ENCODE measurements at places on chromosomes 2 and 18.

DNA sequence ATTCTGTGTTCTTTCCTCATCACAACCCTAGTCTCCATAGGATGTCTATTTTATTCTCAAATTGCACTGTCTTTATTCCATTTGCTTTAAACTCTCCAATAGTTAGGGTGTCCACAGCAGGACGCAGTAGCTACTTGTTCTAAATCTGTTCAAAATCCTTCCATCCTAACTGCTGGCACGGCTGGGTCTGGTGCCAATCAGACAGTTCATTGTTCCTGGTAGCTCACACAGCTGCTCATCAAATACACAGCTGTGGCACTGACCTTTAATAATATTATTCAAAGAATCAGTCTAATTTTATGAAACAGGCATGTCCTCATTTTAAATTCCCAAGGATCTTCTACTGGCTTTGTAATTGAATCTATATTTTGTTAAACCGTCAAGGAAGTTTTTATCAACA, 59.7 kb upstream of the TMEFF2 start:
- DNase-seq, result peak; percentile 24

- DNase-seq, result peak; percentile 47
These were observed 1116.2 kb downstream of the SUCLG1 start for GRCh38 chr2:83342860-83343329.

DNA sequence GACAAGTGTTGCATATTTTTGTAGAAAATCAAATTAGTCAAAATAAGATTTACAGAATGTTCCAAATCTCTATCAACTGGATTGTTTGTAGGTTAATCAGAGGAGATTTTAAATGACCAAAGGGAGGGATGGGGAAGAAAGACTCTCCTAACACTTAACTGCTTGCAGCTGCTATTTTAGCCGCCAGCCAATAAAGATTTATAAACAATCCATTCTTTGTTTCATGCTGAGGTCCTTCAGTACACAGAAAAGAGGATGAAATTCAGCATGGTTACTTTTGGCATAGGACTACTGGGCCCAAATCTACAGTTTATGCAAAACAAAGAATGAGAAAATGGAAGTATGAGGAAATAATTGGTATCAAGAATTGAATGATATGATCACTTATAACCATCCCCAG, 86.4 kb upstream of the FN1 start:
- DNase-seq, result peak; percentile 34

- no peak for DNase-seq
These were observed 65.2 kb downstream of the PLEKHM3 start for GRCh38 chr2:207960090-207960489.

DNA sequence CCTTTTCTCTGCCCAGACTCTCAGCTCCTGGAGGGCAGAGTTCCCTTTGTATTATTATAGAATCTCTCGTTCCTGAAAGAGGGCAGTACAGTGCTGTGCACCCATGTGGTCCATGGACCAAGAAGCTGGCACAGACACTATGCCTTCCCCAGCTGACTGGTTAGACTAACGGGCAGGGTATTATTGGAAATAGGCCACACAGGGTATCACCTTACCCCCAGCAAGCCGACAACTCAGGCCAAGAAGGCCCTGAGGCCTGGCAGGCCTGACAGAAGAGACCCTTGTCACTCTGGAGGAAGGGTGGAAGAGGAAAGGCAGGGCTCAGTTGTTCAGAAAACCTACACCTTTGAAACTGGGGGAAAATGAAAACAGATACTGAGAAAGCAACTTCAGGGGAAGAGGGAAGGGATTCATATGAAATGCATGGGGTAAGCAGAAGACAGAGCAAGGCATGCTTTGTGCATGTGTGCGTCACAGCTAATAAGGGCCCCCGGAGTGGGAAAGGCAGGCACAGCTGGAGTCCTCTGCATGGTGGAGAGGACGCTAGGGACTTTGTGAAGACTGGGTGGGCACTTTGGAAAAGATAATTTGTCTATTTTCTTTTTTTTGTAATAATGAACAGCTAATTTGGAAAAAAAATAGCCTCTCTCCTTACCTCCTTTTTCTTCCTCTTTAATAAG, 476.8 kb upstream of the CELF4 start:
- peak; percentile 24 for DNase-seq

DNA sequence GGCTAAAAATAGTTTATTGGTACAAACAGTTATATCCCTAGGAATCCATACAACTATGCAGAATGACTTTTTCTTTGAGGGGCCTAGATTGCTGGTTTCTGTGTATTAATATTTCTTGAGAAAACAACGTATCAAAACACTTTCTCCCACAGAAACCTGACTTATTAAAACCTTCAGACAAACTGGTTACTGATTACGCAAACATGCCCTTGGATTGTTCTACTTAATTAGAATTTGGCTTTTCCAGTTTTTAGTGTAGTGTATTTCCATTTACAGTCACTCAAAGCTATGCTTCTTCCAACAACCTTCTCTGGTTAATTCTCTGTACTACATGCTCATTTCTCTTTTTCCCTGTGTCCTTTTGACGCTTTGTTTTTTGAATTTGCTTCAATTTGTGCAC, 20.0 kb downstream of the VAPA start:
- DNase-seq, result no peak

- no peak for DNase-seq
These were observed 32.2 kb upstream of the ELOA2 start for GRCh38 chr18:47067648-47068047.

DNA sequence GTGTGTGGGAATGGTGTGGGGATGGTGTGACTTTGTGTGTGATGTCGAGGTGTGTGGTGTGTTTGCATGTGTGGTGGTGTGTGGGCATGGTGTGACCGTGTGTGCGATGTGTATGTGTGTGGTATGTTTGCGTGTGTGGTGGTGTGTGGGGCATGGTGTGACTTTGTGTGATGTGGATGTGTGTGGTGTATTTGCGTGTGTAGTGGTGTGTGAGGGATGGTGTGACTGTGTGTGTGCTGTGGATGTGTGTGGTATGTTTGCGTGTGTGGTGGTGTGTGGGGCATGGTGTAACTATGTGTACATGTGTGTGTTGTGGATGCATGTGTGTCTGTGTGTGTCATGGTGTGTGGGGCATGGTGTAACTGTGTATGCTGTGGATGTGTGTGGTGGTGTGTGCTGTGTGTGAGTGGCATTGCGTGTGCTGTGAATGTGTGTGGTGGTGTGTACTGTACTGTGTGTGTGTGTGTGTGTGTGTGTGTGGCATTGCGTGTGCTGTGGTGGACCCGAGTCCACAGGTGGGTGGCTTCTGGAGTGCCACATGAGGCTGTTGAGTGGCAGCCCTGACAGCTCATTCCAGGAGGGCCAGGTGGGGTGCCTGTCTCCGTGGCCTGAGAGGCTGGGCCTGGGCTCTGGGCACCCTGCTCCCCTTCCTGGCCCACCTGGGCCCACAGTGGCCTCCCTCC, 14.7 kb downstream of the ODC1 start:
- DNase-seq, result no peak

DNA sequence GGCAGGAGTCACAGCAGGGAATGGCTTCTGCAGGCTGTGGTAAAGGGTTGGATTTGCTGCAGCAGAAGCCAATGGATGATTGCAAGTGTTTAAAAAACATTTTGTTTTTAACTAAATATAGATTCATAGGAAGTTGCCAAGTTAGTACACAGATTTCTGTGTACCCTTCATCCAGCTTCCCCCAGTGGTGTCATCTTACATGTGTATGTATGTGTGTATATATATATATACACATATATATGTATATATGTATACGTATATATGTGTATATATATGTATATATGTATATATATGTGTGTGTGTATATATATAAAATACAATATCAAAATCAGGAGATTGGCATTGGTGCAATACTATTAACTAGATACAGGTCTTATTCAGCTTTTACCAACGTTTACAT, 19.2 kb upstream of the FAM124B start:
- DNase-seq, result no peak

- no peak for DNase-seq
These were observed 14.1 kb downstream of the CTDP1 start for GRCh38 chr18:79693561-79694205.

DNA sequence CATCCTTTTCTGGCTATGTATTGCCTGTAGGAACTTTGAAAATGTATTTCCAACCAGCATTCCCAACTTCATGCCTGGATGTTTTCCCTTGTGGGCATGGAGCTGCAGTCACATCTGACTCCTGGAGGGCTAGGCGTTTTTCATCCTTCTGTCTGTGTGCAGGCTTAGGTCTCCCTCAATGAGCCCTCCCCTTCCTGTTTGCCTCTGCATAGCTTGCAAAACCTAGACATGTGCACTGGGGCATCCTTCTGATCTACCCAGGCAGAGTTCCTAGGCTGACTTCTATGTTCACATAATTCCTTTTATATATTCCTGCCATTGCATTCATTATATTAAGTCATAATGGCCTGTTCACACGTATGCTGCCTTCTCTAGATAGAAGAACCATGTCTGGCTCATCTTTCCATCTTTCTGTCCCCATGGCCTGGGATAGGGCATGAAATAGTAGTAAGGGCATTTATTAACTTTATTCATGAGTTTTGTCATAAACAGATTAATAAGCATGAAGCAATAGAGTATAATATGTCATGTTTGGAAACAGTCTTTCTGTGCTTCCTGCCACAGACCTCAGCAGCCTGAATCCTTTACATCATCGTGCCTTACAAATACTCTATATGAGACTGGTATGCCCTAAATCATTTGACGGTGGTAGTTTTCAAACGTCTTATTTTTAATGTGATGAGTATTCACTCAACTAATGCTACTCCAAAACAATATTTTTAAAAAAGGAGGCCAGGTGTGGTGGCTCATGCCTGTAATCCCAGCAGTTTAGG, 195.6 kb downstream of the TGIF1 start:
- no peak for DNase-seq

GRCh38 chr2:204495381-204495780, 49.9 kb upstream of the PARD3B start:
- no peak for DNase-seq

DNA sequence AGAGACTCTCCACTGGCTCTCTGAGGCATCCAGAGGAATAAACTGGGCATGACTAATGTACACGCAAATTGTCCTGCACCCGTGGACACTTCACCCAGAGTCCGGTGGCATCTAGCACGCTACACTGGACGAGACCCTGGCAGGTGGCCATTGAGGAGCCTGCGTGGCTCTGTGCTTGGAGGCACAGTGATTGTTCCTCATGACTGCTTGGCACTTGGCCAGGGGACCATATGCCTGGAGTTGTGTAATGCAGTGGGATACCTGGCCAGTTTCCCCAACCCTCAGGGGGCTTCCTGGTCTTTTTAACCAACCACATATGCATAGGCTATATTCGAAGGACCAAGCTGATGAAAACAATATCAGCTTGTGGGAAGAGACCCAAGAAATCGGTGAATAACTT, 66.6 kb downstream of the MTCL1 start:
- peak; percentile 54 for DNase-seq

GRCh38 chr18:55731594-55732042, 143.6 kb upstream of the TCF4 start:
- DNase-seq, result no peak

GRCh38 chr2:119469131-119469530, 37.5 kb downstream of the TMEM37 start:
- no peak for DNase-seq

GRCh38 chr2:214881647-214882202, 72.2 kb upstream of the BARD1 start:
- DNase-seq, result peak; percentile 15

GRCh38 chr2:208239770-208240493, 14.9 kb downstream of the IDH1 start:
- DNase-seq, result no peak

GRCh38 chr2:45585267-45585861, 25.7 kb downstream of the SRBD1 start:
- DNase-seq, result peak; percentile 57

- no peak for DNase-seq
These were observed 8.4 kb upstream of the PER2 start for GRCh38 chr2:238296638-238297457.

GRCh38 chr2:138829326-138829919, 49.2 kb upstream of the NXPH2 start:
- peak; percentile 80 for DNase-seq

- DNase-seq, result no peak
These were observed 16.6 kb upstream of the HK2 start for GRCh38 chr2:74817304-74817675.

DNA sequence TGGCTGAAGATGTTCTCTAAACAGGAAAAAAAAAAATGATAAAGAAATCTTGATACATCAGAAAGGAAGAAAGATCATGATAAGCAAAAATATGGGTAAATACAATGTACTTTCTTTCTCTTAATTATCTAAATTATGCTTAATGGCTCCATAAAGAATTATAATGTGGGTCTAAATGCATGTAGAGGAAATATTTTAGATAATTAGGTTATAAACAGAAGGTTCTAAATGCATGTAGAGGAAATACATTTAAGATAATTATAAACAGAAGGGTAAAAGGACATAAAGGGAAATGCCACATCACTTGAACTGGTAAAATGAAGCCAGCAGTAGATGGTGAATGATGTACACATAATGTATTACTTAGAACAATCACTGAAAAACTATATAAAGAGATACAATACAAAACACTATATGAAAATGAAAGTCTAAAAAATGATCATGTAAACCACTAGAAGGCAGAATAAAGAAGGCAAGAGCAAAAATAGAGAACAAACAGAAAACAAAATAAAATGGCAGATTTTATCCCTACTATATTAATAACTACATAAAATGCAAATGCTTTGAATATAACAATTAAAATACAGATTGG, 308.4 kb upstream of the CDH2 start:
- no peak for DNase-seq

DNA sequence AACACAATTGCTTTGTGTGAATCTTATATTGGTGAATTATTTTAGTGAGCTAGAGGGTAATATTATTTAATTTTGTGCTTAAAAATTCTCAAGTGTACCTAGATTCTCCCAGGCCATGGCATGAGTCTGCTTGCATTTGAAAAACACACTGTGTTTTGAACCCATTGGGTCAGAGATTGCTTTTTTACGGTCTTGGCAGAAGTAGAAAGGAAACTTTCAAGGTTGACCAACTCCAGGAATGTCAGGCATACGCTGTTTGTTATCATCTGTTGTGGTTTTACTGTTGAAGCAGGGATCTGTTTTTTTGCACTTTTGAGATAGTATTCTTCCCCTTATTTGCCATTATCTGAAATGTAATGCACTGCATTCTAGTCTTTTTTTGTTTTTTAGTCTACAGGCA, 377.4 kb downstream of the RPRM start:
- no peak for DNase-seq

DNA sequence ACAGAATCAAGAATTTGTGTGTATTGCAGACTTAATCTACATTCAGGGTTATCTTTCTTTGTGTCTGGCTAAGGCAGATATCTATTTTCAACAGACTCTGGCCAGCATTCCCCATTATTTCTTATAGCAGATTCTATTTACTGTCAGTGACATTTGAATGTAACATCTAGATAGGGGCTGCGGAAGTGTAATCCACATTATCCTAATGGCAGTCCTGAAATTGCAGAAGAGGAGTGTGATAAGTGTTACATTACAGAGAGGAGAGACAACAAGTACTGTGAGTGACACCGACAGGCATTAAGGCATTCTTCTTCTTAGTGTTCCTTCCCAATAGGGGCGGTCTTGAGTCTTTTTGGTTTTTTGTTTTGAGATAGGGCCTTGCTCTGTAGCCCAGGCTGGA, 598.2 kb upstream of the NXPH2 start:
- DNase-seq, result no peak
